ENCODE measurements at places on chromosomes 2 and 18.

GRCh38 chr2:8307606-8308180 is 374.2 kb upstream of the ID2 start:
- DNase-seq = no peak

- DNase-seq = no peak
These were observed 87.7 kb upstream of the LYPD1 start for GRCh38 chr2:132757676-132758075.

GRCh38 chr2:45769056-45769455 is 117.6 kb downstream of the PRKCE start:
- no peak for DNase-seq

- DNase-seq = no peak
These were observed 31.3 kb downstream of the ACKR3 start for GRCh38 chr2:236600892-236601291.

GRCh38 chr2:8555543-8555942 is 126.3 kb upstream of the ID2 start:
- DNase-seq = no peak

All from activated CD4-positive, alpha-beta T cell treated with anti-CD3 and anti-CD28 coated beads for 24 hours (primary cell).